HCEC 1CT (cell line): ENCODE measurements at places on chromosomes 7 and 10.

DNA sequence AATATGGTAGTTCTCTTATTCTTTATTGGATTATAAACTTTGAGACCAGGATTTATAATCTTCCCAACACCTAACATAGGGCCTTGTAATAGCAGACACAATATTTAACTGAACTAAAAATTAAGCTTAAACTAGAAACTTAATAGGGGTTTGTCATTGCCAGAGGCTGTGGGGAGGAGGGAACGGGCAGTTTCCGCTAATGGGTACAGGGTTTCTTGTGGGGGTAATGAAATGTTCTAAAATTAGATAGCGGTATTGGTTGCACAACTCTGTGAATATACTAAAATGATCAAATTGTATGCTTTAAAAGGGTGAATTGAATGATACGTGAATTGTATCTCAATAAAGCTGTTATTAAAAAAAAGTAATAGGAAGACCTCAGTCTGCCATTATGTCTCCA, 45.4 kb downstream of the NT5C2 start:
- DNase-seq, result no peak

DNA sequence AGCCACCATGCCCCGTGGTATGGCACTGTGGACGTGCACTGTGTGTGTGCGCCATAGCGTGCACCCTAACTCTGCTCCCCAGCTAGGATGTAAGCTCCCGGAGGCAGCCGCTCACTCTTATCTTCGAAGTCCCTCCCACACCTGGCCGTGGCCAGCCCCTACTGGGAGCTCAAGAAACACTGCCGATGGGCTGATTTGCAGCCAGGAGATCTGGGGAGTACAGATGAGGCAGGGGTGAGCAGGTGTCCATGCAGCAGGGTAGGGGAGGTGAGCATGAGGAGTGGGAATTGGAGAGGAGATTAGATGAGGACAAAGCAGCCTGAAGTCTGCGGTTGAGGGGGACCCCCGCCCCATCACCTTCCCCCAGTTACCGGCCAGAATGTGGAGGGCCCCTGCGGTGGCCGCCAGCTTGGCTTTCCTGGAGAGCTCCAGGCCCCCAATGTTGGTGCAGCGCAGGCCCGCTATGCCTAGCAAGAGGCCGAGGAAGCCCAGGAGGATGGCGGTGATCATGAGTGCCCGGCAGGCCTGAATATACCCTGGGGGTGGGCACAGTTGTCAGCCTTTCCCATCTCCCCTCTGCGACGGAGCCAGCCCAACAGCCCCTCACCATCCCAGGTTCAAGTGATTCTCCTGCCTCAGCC, 3.6 kb downstream of the CLDN15 start:
- DNase-seq, result no peak

DNA sequence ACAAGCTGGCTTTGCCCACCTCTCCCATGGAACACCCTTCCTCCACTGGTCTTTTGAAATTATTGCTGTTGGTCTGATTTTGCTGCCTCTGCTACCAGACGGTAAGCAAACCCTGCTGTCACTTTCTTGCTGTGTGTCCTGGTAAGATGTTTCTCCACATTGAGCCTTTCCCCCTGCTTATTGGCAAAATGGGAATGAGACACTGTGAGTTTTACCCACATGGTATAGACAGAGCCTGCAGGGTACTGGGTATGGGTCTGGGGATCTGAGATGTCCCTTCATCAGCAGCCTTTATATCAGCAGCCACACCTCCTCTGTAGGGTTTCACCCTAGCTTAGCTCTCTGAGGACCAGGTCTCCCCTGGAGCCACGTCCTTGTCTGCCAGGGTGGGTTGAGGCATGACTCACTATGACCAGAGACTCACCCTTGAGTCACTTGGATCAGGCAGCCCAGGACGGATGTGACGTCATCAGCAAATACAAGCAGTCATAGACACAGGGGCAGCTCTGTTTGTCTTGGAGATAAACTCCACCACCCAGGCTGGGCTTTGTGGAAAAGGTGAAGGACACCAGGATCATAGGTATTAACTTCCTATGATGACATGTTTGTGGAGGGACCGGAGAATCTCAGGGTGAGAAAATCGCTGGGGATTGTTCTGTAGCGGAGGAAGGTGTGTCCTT, 17.9 kb upstream of the BAIAP2L1 start:
- peak; percentile 98 for DNase-seq

DNA sequence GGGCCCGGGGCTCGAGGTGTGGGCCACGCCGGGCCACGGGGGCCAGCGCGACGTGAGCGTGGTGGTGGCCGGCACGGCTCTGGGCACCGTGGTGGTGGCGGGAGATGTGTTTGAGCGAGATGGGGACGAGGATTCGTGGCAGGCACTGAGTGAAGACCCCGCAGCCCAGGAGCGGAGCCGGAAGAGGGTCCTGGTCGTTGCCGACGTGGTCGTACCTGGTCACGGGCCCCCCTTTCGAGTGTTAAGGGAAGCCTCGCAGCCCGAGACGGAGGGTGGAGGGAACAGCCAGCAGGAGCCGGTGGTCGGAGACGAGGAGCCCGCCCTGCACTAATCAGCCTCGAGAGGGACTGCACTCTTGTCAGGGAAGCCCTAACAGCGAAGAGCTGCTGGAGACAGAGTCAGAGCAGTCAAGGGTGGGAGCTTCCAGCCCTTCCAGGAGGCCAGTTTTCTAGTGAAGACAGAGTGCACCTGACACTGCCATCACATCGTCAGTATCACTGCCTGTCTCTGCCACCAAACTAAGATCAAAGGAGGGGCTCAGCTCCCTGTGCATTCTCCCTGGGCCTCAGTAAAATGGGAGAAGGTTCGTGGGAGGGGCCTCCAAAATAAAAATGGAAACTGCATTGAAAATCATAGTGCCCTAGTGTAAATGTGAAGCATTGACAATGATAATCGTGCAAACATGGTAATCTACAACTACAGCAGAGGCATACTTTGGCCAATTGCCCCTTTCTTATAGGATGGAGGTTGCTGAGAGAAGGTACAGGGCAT, 1.3 kb downstream of the MBLAC1 start:
- DNase-seq, result no peak

GRCh38 chr10:96470116-96470743, 43.5 kb downstream of the TLL2 start:
- peak; percentile 18 for DNase-seq

DNA sequence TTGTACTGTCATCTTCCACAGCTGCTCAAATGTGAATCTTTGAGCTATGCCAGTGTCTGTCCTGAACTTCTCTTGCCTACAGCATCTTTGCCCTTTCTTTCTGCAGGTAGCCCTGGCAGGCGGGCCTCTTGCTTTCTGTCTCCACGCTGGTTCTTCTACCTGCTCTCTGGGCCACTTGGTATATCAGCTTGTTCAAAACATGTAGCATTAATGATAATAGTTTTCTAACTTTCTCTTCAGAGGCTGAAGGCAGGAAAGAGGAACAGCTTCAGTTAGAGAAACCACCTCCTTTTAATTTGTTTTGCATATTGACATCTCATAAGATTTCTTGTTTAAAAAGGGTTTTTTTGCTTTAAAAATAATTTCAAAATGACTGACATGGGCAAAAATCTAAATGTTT, 923 bp upstream of the FGL2 start:
- DNase-seq, result no peak

DNA sequence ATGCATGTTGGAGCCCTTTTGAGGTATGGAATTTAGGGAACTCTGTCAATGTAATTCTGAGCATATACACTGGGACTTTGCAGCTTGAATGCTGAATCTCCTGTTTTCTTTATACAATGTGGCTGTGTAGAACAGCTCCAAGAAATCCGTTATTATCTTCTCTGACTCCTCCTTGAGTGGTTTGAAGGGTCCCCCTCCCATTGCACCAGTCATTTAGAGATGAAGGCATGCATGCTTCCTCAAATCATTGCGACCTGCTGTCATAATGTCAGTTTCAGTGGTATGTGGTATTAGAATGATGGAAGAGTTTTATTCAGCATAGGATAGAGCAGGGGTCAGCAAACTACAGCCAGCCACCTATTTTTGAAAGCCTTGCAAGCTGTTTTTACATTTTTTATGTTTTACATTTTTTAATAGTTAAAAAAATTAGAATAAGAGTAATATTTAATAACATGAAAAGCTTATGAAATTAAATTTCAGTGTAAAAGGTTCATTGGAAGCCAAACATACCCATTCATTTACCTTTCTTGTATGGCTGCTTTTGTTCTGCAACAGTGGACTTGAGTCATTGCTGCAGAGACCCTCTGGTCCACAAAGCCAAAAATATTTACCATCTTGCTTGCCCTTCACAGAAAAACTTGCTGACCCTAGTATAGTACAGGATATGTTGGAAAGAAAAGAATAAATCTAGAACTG, 8.1 kb downstream of the STK17A start:
- DNase-seq, result no peak

GRCh38 chr7:151207315-151207714, 3.0 kb downstream of the H2BK1 start:
- DNase-seq, result no peak

- no peak for DNase-seq
Measured at GRCh38 chr7:38284553-38284952, 11.1 kb upstream of the TARP start.

GRCh38 chr10:4283846-4284610, 499.0 kb upstream of the KLF6 start:
- peak; percentile 91 for DNase-seq

GRCh38 chr10:51124852-51125251, 50.6 kb downstream of the PRKG1 start:
- no peak for DNase-seq

DNA sequence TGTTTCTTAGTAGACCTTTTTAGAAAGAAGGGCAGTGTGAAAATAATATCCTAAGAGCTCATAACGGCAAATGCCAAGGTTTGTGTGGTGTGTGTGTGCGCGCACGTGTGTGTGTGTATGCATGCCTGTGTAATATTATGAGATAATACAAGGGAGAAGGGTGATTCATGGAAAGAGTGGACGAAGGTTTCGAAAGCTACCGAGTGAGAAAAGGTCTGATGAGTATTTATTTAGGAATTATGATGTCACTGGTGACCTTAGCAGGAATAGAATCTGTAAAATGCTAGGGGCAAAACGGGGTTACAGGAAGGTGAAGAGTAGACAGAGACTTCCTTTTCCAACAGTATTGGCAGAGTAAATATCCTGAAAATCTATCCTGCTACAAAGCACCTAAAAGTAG, 107.3 kb downstream of the AHR start:
- peak; percentile 98 for DNase-seq

DNA sequence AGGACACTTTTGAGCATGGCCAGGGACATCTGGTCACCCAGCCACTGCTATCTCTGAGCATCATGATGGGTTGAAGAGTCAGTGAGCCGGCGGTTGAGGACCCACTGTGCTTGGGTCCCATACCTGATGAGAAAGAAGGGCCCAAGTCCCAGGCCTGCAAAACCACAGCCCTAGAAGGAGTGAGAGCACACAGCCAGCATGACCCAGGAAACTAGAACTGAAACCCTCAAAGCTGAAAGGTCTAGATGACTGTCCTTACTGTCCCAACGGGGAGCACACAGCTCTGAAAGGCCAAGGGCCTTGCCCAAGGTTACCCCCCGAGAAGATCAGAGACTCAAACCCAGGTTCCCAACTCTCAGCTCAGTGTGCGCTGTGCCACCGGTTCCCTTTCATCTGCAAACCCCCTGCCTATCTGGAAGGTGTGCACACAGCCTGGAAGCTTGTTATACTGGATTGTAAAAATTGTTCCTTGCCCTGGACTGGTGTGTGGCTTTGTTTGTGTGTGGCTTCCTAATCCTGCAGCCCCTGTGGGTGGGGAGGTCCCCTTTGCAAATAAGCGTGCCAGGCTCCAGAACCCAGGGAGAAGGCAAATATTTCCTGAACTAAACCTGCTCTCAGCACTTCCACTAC, 22.6 kb upstream of the PSAP start:
- DNase-seq, result no peak

GRCh38 chr10:23203369-23204325, 11.5 kb downstream of the PTF1A start:
- DNase-seq, result no peak

- DNase-seq, result no peak
Measured at GRCh38 chr7:2566890-2567678, 8.3 kb downstream of the IQCE start.

GRCh38 chr10:8283986-8284385, 229.5 kb downstream of the GATA3 start:
- no peak for DNase-seq

DNA sequence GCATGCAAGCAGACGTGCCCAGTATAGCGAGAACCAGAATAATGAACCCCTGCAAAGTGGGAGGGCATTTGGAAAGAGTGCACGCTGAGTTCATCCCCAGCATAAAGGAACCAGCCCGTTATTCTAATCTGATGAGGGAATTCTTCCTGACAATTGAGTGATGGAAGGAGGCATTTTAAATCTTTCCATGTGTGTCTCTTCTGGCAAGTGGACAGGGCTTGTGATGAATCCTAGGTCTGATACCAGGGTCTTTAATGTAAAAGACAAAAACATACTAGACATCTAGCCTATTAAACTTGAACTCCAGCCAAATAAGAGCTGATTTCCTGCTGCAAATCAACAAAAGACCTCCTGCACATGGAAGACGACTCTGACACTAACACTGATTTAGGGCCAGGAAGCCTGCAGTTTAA, 301.2 kb downstream of the DPP6 start:
- DNase-seq, result no peak

DNA sequence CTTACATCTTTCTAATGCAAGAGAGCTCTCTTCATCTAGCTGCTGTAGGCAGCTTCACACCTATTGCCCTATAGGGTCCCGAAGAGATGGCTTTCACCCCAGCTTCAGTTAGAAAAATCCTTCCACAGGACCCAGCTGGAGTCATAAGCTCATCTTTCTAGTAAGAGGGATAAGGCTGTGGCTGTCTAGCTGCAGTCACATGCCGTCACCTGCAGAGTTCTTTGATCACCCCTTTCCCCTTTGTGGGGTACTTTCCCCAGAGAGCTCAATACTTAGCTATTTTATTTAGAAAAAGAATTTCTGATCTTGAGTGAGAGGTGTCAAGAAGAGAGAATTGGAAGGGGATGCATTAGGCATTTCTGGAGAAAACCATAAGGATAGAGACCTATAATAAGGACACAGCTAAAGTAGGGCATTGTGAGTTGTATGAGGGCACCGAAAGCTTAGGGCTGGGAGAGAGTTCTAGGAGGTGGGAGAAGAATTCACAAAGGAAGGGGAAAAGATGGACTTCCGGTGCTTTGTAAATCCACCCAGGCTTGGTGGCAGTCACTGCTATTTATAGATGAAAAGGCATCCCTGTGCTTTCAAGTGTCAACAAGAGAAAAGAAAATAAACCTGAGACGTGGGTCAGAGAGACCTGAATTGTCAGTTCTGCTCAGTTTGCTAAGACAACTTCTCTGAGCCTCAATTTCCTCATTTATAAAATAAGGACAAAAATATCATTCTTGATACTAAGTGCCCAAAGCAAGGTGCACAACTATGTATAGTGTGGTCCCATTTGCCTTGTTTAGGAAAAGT, 11.1 kb upstream of the ST8SIA6 start:
- no peak for DNase-seq

DNA sequence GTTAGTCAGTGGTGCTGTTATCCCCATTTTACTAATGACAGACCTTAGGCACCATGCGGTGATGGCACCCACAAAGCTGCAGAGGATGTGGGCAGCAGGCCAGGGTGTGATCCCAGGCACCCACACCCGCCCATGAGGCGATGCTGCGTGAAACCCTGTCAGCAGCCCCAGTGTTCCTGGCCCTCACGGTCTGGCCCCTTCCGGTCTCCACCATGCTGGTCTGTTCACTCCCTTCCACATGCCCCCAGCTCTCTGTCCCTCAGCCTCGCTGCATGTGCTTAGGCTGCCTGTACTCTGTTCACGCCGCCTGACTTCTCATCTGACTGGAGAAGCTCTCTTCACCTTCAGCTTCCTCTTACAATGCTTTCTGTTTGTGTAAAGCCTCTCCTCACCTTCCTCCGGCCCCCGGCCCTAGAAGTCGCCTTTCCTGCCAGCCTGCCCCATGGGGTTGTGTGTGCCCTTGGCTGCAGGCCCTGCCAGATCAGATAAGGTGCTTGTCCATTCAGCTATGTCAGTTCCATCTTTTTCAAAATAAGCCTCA, 17.6 kb upstream of the ORAI2 start:
- DNase-seq, result no peak

- no peak for DNase-seq
Measured at GRCh38 chr10:131750973-131751826, 149.6 kb upstream of the PPP2R2D start.
